ENCODE measurements at places on chromosomes 2 and 18.
A peak's percentile ranks its signal among the peaks of the same experiment; 100 is the strongest.

GRCh38 chr18:77114152-77114414 lies 18.5 kb downstream of the MBP start:
- no peaks in the 10 kb centered on the region for H3K27me3 ChIP-seq
- peak overlapping the region; percentile 98 for H3K27ac ChIP-seq
- no peak for DNase-seq
- no peaks in the 10 kb centered on the region for H3K36me3 ChIP-seq
- H3K4me3 ChIP-seq, result no peak overlapping the region
- no peaks in the 10 kb centered on the region for H3K4me1 ChIP-seq

GRCh38 chr2:217611056-217611455 lies 391.7 kb downstream of the TNS1 start:
- no peak overlapping the region for H3K4me3 ChIP-seq
- no peaks in the 10 kb centered on the region for H3K27me3 ChIP-seq
- H3K36me3 ChIP-seq, result no peaks in the 10 kb centered on the region
- H3K4me1 ChIP-seq, result peaks cover 12% of the 10 kb centered on the region

GRCh38 chr2:227406177-227407031 lies 18.7 kb upstream of the SCYGR1 start:
- H3K36me3 ChIP-seq, result no peaks in the 10 kb centered on the region
- no peaks in the 10 kb centered on the region for H3K27me3 ChIP-seq
- peak overlapping the region; percentile 70 for H3K27ac ChIP-seq

DNA sequence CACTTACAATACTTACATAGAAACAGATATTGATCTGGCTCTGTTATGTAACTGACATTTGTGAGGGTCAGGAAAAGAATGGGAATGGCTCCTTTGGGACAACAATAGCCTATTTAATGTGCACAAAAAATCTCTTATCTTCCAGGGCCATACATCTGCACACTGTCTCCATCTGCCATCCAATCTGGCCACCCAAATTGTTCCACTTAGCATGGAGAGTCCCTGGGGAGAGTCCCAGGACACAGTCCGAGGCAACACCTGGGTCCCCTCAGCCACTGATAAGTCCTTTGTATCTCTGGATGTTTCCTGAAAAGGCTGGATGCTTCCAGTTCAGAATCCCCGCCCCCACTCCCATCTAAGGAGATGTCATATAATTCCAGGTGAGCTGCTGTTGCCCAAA lies 274.2 kb upstream of the NCKAP5 start:
- H3K36me3 ChIP-seq, result no peaks in the 10 kb centered on the region
- H3K27me3 ChIP-seq, result no peaks in the 10 kb centered on the region
- H3K4me1 ChIP-seq, result no peaks in the 10 kb centered on the region
- H3K4me3 ChIP-seq, result no peak overlapping the region
- no peak overlapping the region for H3K27ac ChIP-seq

DNA sequence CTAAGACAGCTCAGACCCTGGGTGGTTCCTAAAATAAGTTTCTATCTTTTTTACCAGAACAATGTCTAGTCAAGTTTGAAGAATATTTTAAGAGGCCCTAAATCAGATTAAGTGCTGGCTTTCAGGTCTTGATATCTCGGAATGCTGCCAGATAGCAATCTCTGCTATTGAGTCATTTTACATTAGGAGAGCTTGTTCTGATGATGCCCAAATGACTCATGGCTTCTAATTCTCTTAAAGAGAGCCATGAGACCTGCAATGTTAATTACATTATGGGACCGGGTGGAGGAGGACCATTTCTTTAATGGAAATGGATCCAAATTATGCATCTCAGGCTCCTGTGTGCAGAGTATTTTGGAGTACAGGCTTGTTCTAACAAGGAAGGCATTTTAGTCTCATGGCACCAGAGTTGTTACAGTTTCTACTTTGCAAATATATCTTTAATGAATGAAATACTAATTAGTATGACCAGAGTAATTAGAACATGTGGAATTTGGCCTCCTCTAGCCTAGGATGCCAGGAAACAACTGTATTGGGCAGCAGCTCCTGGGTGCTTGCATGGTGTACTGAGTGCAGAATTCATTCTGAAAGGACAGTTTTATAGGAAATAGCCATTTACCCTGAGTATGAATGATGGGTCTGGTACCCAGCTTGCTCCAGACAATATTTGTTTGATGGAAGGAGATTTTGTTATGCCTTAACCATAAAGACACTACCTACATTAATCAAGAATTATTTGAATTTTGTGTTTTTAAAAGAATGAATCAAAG lies 94.0 kb upstream of the SULT1C3 start:
- no peaks in the 10 kb centered on the region for H3K4me1 ChIP-seq
- no peak overlapping the region for H3K27ac ChIP-seq
- no peaks in the 10 kb centered on the region for H3K36me3 ChIP-seq

GRCh38 chr2:213232649-213233437 lies 51.4 kb upstream of the SPAG16 start:
- H3K27ac ChIP-seq, result no peak overlapping the region
- H3K27me3 ChIP-seq, result no peaks in the 10 kb centered on the region
- no peaks in the 10 kb centered on the region for H3K4me1 ChIP-seq

- no peaks in the 10 kb centered on the region for H3K36me3 ChIP-seq
- no peak for DNase-seq
- H3K27me3 ChIP-seq, result no peaks in the 10 kb centered on the region
- no peak overlapping the region for H3K4me3 ChIP-seq
These were observed 19.3 kb upstream of the NCK2 start for GRCh38 chr2:105725388-105725787.

DNA sequence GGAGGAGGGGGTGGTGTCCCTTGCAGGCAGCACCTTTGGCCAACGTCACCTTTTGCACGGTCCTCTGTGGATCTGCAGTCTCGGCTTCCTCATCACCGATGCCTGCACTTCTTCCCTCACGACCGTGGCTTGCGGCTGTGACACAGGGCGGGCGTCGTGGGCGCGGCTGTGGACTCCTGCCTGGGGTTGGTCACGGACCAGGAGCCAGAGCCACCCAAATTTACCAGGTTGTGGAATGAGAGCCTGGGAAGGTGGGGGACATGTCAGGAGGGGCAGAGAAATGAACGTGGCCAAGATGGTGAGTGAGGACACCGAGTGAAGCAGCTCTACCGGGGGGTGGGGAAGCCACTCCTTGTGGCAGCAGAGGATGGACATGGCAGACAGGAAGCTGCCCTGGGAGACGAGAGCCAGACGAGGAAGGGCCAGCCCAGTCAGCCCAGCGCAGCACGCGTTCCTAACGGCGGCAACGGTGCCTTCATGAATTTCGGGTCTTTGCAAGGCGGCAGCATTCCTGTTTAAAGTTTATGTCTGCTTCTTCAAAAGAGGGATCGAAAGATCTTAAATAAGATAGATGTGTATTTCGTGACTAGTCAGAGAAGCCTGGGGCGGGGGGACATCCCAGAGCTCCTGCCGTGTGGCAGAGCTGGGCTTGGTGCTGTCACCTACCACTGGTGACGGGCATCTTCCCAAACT lies 84.2 kb downstream of the LRRFIP1 start:
- no peak overlapping the region for H3K4me3 ChIP-seq
- peak; percentile 50 for DNase-seq
- peaks cover 36% of the 10 kb centered on the region for H3K36me3 ChIP-seq
- H3K4me1 ChIP-seq, result peaks cover 77% of the 10 kb centered on the region
- H3K27ac ChIP-seq, result no peak overlapping the region

GRCh38 chr2:135029481-135030134 lies 17.6 kb downstream of the MAP3K19 start:
- H3K36me3 ChIP-seq, result no peaks in the 10 kb centered on the region
- H3K4me1 ChIP-seq, result no peaks in the 10 kb centered on the region
- no peak overlapping the region for H3K27ac ChIP-seq
- no peak overlapping the region for H3K4me3 ChIP-seq

DNA sequence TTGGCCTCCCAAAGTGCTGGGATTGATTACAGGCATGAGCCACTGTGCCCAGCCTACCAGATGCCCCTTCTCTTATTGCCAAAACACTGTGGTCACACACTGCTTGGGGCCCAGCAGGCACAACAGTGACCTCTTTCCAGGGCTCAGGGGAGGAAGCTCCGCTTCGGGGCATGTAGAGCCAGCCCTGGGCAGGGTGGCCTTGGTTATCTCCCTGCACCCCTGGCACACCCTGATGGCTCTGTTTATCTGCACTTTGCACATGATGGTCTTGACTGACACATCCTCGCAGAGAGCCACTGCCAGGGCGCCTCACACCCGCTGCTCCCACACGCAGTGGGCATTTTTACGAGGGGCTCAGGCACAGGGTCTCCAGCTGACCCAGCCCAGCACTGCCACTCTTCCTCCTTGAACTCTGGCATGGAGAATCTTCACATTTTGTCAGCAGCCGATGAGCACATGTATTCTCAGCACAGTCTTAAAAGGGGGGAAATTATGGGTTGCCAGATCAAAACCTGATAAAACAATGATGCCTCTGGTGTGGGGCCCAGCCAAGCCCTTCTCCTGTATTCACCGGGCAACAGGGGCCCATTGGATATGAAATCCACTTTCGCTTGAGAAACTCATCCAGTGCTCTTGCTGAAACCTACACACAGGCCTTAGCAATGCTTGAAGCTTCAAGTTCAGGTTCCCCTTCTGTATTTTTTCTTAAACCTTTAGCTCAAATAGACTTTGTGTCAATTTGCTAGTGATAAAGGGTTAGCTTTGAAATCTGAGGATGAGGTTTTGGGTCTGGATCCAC lies 5.9 kb downstream of the GYPC start:
- no peaks in the 10 kb centered on the region for H3K27me3 ChIP-seq
- no peak for DNase-seq
- H3K36me3 ChIP-seq, result no peaks in the 10 kb centered on the region
- peak overlapping the region; percentile 42 for H3K27ac ChIP-seq
- no peak overlapping the region for H3K4me3 ChIP-seq

- H3K27me3 ChIP-seq, result no peaks in the 10 kb centered on the region
- H3K36me3 ChIP-seq, result no peaks in the 10 kb centered on the region
- no peak overlapping the region for H3K27ac ChIP-seq
These were observed 35.7 kb downstream of the TMEM237 start for GRCh38 chr2:201607568-201607967.

DNA sequence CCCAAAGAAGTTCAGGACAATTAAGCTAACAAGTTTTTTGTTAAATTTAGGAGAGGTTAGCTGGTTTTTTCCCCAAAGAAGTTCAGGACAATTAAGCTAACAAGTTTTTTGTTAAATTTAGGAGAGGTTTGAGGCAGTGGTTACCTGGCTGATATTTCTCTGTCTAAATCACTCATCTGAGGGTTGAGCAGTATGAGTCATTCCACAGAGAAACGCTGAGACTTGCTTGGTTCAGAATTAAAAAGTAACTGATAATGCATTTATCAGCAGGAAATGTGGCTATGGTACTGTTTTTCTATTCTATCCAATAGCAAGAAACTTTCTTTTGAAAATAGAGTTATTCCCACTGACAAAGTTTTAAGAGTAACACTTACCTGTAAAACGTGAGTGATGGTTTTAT lies 22.8 kb upstream of the KIDINS220 start:
- H3K36me3 ChIP-seq, result no peaks in the 10 kb centered on the region
- H3K27me3 ChIP-seq, result no peaks in the 10 kb centered on the region
- H3K4me1 ChIP-seq, result no peaks in the 10 kb centered on the region
- no peak for DNase-seq

Measured in right atrium auricular region (tissue), 2 donors.